ENCODE measurements at places on chromosomes 4 and X. TPM values are rescaled to one million over a fixed set of nuclear protein-coding genes. Genes with fewer than 3 reads are reported as not detected.

PASD1 gene
- not detected for total RNA-seq

TBC1D14 gene
- 45.5 TPM for total RNA-seq

HTN1 gene
- total RNA-seq: not detected

C4orf50 gene
- not detected for total RNA-seq

GPR50 gene
- not detected for total RNA-seq

SPANXA1 gene
- total RNA-seq: not detected

FAM184B gene
- total RNA-seq: 0.38 TPM

AMTN gene
- total RNA-seq: not detected
